ENCODE measurements at places on chromosomes 7 and 10.
A peak's percentile ranks its signal among the peaks of the same experiment; 100 is the strongest.

DNA sequence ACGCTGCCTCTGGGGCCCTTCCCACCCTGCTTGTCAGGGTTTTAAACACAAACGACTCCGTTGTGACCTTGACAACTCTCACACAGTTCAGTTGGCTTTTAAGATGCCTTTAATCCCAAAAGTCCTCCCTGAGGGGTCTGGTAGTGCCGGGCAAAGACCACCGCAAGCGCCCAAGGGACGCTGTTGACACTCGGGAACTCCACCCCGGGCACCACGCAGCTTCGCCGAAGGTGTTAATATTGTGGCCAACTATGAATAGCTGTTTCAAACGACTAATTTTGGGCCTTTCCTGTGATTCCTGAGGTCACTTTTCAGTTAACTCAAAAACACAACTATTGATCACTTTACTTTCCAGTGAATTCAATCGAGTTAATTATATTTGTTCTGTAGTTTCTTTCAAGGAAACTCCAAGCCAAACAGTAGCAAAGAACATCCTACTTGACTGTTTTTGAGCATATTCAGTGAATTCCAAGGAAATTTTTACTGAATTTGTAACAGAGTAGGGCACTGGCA is 958 bp upstream of the ESYT2 start:
- DNase-seq = no peak

- no peak for DNase-seq
These were observed 30.5 kb upstream of the UTF1 start for GRCh38 chr10:133199488-133199885.

- DNase-seq = no peak
These were observed 4.4 kb upstream of the BICC1 start for GRCh38 chr10:58508316-58508715.

GRCh38 chr7:151940048-151940811 is 16.0 kb upstream of the GALNTL5 start:
- DNase-seq = no peak

DNA sequence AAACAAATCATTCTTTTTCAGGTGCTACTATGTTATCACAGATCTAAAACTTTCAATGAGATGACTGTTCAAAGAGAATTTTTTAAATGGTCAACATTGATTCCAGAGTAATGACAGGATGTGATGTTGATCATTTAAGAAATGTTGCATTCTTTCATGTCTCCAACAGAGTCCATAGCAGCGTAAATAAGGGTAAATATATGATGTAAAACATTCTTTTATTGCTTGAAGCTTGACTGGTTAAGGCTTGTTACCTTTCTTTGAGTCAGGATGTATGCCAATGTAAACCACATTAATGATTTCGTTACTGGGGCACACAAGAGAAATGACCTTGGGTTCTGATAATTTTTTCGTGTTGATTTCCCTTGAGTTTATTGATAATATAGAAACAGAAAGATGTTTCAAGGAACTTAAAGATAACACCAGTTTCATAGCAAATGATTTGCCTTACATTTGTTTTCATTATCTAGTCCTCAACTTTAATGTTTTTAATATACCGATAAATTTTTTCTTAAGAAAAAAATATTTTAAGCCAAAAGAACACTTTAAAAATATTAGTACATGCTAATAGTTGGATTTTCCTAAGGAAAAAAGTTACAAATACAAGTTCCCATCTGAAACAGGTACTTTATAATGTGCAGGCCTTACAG is 3.5 kb downstream of the STK17A start:
- DNase-seq = no peak

GRCh38 chr10:124149189-124150042 is 56.0 kb upstream of the CHST15 start:
- DNase-seq = no peak

DNA sequence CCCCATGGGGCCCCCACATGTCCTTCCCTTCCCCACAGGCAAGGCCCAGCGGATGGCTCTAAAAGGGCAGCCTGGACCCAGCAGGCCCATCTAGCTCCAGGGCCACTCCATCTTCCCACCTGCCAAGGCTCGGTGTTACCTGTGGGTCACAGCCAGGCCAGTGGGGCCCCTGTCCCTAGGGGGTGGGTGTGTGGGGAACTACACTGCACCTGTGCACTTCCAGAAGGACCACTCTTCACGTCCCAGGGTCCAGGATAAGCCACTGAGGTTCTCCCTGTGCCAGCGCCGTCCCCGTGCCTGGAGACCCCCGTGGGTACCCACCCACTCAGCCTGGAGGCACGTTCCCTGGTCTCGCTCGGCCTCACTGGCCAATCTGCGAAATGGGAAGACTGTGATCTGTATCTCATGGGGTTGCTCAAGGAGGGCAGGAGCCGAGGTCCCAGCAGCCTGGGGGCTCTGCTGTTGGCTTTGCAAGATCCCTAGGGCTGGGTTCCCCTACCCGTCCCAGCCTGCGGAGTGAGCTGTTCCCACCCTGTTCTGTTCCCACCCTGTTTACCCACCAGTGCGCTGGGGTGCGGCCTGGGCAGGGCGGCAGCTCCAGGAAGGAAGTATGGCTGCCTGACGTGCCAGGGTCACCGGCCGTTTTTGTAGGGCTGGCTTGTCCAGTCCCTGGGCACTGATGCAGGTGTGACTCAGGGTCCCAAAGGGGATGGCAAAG is 4.6 kb downstream of the PWWP2B start:
- no peak for DNase-seq

DNA sequence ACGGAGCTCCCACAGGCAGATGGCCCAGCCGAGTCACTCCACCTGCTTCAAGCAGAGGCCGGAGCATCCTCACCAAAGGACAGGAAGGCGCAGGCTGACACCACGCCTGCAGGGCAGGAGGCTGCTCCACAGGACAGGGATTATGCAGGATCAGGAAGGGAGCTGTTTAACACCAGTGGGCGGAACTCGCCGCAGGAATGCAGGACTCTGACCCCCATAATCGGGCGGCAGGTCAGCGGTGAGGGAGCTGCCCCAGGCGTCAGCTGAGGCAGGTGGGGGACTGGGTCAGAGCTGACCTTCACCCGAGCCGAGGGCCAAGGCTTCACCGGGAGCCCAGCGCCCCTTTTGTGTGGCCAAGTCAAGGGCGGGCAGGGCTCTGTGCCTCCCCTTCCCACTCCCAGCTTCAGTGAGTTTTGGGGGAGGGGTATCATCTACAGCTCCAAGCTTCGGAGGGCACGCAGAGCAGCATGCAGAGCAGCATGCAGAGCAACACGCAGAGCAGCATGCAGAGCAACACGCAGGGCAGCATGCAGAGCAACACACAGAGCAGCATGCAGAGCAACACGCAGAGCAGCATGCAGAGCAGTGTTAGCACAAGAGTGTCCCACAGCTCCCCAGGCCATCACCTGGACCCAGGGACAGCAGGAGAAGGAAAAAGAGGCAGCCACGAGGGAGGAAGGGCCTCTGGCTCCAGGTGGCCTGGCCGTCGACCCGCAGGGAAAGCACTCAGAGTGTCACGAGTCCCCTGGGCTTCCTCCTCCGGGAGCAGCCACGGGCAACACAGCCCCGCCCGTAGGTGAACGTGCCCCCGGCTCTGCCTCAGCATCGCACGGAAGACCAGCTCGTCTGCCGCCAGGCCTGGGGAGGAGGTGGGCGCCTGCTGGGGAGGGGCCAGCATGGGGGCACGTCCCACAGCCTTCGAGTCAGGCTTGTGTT is 151.7 kb upstream of the PPP2R2D start:
- no peak for DNase-seq

DNA sequence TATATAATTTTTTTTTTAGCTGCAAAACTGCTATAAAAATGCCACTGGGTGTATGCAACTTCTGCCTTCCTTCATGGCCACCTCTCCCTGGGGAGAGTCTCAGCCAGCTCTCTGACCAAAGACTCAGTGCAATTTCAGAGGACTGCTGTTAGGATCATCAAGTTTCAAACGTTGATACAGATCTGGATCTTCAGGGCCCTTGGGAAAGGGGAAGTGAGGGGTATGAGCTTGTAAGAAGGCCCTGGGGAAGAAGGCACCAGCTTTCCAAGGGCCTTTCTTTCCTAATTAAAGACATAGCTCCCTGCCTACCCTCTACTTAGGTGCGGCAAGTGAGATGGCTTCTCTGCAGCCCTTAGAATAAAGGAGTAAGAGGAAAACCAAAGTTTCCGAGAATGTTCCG is 130.4 kb downstream of the CUL2 start:
- DNase-seq = no peak

- no peak for DNase-seq
These were observed 66.7 kb upstream of the IL6 start for GRCh38 chr7:22660293-22660692.

- DNase-seq = no peak
These were observed 34.1 kb downstream of the PNLIPRP2 start for GRCh38 chr10:116654816-116655215.

DNA sequence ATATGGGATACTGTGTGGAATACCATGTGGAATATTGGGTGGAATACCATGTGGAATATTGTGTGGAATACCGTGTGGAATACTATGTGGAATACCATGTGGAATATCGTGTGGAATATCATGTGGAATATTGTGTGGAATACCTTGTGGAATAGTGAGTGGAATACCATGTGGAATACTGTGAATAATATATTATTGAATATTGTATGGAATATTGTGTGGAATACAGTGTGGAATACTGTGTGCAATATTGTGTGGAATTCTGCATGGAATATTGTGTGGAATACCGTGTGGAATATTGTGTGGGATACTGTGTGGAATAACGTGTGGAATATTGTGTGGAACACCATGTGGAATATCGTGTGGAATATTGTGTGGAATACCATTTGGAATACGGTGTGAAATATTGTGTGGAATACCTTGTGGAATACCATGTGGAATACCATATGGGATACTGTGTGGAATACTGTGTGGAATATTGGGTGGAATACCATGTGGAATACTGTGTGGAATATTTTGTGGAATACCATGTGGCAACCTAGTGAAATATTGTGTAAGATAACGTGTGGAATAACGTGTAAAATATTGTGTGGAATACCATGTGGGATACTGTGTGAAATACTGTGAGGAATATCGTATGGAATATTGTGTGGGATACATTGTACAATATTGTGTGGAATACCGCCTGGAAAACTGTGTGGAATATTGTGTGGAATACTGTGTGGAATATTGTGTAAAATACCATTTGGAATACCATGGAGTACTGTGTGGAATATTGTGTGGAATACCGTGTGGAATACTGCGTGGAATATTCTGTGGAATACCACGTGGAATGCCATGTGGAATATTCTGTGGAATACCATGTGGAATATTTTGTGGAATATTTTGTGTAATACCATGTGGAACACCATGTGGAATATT is 133.9 kb upstream of the CHST15 start:
- no peak for DNase-seq

DNA sequence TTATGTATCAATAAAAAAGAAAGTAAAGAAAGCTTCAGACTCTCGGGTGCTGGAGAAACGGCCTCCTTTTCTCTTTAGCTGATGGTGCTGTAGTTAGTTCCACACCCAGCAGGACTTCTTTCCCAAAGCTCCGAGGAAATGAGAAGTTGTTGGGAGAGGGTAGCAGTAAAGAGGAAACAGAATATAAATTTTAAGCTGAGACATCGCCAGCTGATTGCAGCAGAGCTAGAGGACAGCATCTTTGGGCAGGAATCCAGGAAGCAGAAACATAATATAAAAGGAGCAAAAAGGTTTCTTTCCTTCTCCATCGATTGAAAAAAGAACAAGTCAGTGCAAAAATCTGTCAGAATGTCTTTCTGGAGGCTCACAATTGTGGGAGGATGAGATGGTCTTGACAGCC is 616.9 kb upstream of the FOXK1 start:
- no peak for DNase-seq

- no peak for DNase-seq
These were observed 280.2 kb upstream of the HGF start for GRCh38 chr7:82049891-82050533.

GRCh38 chr10:97016728-97017473 is 168.9 kb downstream of the SLIT1 start:
- DNase-seq = no peak

GRCh38 chr7:5620459-5620881 is 161.0 kb downstream of the RNF216 start:
- DNase-seq = no peak

GRCh38 chr7:22601812-22602565 is 102.0 kb upstream of the STEAP1B start:
- no peak for DNase-seq

GRCh38 chr7:29080803-29081202 is 65.5 kb downstream of the CPVL start:
- no peak for DNase-seq

- DNase-seq = peak; percentile 9
These were observed 56.8 kb downstream of the TCF7L2 start for GRCh38 chr10:113006656-113007342.
